ENCODE measurements at places on chromosomes 5 and 9.

DNA sequence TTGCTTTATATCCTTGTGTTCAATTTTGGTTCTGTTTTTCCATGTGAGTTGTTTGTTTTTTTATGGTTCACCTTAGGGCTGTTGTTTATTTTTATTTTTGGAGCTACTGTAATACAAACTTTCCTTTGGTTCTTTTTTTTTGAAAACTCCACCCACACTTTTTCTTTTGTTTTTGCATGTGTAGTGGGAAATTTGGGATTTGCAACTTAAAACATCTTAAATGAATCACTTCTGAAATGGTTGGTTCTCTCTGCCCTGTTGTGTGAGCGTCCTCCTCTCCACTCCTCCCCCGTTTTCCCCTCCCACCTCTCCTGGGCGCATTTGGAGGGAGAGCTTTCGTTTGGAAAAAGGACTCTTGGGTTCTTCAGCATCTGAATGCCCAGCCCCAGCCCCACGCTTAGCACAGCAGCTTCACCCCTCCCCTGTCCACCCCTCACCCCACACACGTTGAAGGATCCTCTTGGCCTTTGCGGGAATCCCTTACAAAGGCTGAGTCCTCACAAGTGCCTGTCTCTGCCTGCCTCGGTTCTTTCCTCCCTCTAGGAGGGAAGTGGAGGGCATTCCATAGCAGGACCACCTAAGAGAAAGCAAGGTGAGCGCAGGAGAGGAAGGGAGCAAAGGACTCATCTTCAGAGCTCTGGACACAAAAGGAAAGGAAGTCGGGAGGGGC is 67.2 kb downstream of the DMRT1 start:
- no peak for DNase-seq

DNA sequence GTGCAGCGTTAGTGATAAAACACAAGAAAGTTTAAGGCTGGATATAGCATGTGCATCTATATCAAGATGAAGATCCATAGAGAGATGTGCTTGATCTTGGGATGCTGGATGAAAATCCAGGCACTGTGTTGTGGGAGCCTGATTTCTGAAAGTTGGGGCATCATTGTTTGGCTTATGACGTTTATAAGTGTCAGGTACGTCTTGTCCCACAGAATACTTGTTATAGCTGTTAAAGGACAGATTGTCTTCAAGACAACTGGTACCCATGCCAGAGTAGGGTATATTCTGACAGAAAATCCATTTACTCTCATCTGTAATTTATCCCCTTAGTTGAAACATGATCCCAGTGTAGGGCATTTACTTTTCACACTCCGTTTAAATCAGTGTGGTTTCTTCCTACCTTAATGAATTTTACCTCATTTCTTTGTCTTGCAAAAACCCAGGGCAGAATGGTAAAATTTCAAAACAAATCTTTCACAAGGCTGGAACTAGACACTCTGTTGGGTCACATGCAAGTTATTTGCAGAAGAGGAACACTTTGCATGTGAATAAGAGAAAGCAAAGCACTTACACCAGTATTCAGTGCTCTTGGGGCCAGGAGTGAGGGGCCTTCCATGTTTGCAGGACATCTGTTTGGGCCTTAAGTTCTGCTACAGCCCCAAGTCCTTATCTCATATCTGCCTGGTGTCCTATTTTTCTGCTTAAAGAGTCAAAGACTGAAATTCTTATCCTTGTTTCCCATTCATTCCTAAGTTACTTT is 73.3 kb downstream of the GHR start:
- no peak for DNase-seq

DNA sequence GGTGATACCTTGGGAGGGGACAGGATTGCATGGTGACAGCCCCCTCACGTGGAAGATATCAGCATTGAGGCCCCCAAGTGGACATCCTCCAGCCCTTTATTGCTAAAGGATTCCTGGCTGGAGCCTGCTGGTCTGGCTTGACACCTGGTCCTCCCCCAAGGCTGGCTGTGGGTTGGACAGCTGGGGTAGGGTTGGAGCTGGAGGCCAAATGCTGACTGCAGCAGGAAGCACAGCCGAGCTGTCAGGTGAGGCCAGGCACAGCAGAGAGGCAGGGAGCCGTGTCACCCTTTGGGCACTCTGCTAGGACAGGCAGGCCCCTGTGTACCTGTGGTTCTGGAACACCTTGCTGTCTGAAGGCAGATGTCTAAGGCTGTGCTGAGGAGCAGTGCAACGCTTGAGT is 2.2 kb downstream of the CACFD1 start:
- DNase-seq: no peak

DNA sequence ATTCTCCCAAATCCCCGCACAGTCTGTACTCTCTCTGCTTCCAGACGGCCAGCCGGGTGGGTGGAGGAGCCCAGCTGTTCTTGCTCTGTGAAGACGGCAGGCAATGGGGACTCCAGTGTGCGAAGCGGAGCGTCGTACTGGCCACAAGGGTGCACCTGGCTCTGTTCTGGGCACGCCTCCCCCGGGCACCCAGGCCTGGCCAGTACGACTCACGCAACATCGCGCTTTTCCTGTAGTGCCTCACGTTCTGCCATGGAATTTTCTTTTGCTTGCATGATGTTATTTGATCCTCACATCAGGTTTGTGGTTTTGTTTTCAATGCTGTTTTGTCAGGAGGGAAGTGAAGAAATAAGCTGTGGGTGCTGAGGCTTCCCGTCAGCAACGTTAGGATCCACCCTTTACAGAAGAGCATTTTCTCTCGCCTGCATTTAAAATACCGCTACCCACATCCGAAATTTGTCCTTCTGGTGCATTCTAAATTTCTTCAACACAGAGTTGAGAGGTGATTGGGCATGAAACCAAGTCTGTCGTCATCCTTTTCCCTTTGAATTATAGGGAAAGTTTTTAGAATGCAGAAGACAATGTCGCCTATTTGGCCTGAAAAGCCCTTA is 311.7 kb downstream of the TRIM36 start:
- DNase-seq: no peak

DNA sequence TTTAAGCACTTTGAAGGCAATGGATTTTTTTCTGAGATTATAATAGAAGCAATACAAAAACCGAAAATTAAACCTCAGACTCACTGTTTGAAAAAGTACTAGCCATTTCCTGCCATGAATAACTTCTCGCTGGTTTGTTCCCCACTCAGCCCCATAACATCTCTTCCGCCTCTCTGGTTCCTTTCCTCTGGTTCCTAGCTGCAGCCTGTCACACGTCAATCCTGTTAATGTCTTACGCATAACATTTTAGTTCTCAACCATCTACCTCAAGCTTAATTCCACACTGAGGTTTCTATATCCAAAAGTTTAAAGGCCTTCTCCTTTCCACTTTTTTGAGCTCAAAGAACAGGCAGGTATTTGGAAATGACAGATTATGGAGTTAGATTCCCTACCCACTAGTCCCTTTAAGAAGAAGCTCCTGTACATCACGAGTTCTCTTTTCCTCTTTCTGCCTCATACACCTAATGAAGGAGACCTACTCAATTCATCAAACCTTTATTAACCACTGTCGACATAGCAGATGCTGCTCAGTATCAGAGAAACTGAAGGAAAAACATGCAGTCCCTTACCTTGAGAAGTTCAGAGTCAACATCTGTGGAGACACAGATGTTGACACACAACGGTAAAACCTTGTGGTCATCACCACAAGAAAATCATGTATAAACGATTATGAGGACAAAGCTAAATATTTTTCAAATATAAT is 243.0 kb upstream of the PTGER4 start:
- no peak for DNase-seq

GRCh38 chr5:159915904-159916840 is at the start of gene ADRA1B:
TSS of gene ADRA1B (plus strand) at chr5:159916482. CDS start at chr5:159916906, 424 bp downstream.
- DNase-seq: peak; percentile 66

GRCh38 chr5:969408-969839 is 39.2 kb upstream of the NKD2 start:
- DNase-seq: no peak

DNA sequence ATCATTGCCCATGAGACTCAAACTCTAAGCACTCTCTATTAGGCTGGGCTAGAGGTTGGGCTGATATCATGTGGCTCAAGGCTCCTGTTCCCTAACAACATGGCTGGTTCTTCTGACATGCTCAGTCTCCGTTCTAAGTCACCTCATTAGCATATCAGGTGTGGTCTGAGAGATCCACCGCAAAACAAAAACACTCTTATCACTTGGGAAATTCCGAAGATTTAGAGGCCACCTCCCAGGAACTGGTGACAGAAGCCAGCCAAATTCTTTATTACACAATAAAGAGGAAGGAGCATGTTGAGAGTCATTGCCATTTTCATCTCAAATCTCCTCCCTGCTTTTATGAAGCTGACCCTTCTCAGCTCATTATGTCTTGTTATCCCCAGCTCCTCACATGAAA is 107.6 kb downstream of the MSX2 start:
- no peak for DNase-seq

GRCh38 chr9:36222449-36222848 is 31.7 kb downstream of the CLTA start:
- DNase-seq: no peak

- DNase-seq: no peak
Observed at GRCh38 chr5:124289130-124289529, 457.3 kb downstream of the ZNF608 start.

- DNase-seq: no peak
Observed at GRCh38 chr5:88669371-88670050, 213.5 kb downstream of the MEF2C start.

Data from kidney capillary endothelial cell (primary cell).